Mesenchymal stem cell (in vitro differentiated cells and primary cell): ENCODE measurements at places on chromosomes 2 and 18.

GRCh38 chr2:112301171-112301584, 25.8 kb downstream of the ZC3H6 start:
- DNase-seq, result peak; percentile 17

GRCh38 chr18:9549405-9549804, 65.0 kb downstream of the PPP4R1 start:
- no peak for DNase-seq

DNA sequence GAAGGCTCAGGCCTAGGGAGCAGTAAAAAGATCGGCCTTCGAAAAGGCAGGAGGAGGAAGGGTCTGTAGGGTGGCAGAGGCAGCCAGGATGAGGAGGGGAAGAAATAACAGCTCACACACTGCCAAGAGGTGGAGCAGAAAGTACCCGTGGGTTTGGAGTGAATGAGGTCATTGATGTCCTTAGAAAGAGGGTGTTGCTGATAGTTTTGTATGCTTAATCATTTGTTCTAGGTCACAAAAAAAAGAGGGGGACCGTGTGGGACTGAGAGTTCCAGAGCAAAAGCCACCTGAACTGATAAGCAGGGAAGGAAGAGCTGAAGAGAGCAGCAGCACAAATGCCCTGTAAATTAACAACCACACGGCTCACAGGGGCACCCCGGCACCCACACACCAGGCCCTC, 140.4 kb downstream of the FAM161A start:
- no peak for DNase-seq

- DNase-seq, result no peak
These were observed 20.3 kb downstream of the KYNU start for GRCh38 chr2:142897807-142898206.

GRCh38 chr2:45851576-45852304, 200.3 kb downstream of the PRKCE start:
- peak; percentile 33 for DNase-seq

DNA sequence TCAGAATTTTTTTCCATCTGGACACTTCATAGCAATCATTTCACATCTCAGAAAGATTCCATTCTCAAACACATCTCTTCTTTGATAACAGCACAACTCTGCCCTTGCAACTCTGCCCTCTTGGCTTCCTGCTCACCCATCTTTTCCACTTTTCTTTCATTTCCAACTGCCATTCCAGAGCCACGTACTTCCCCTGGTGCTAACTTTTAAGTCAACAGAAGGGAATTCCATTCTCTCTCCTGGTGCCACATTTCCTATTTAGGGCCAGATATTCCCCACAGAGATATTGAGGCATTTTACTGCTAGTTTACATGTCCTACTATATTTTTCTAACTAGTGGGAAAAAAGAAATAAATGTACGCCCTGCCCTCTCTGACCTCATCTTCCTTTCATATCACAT, 590.2 kb downstream of the ARHGAP15 start:
- no peak for DNase-seq

DNA sequence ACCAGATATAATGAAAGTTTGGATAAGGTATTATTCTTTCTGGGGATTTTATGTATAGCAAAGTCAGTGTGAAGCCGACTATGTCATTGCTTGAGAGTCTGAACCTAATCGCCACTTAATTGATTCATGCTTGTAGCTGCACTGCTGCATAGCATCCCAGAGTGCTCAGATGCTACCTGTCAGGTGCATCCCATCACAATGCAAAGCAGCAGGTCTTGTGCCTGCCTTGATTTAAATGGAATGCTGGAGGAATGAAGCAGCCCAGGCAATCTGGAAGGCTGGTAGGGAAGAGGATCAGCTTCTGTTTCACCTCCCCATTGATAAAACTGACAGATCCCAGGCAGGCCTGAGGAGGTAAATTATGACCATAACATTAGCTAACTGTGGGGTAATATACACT, 40.4 kb upstream of the ATIC start:
- DNase-seq, result no peak

DNA sequence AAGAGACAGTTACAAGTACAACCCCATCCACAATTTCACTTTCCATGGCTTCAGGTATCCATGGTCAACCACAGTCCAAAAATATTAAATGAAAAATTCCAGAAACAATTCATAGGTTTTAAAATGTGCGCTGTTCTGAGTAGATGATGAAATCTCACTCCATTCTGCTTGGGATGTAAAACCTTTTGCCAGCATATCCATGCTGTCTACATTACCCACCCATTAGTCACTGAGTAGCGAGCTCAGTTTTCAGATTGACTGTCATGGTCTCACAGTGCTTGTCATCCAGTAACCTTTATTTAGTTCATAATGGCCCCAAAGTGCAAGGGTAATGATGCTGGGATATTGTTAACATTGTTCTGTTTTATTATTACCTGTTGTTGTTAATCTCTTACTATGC, 40.5 kb downstream of the SMAD4 start:
- DNase-seq, result peak; percentile 56
